ENCODE measurements at places on chromosomes 1 and 21.

DNA sequence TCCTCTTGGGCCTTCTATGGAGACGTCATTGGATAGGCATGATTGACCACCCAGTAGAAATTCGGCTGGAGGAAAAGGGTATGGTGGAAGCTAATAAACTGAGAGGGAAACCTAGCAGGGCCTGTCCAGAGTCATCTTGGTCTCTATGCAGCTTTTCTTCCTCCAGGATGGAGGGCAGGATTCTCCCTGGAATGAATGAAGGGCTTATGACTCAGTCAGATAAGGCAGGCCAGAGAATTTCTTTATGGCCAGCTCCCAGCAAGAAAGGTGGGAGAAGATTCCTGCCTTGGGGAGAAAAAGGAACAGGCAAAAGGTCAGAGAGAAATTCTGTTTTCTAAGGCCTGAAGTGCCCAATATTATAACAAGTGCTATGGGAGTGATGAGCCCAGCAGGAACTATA, 17.1 kb downstream of the FBLIM1 start:
- DNase-seq: no peak

GRCh38 chr1:172941945-172942344, 108.8 kb downstream of the TNFSF18 start:
- no peak for DNase-seq

GRCh38 chr1:172140072-172140471, 280.4 kb upstream of the C1orf105 start:
- DNase-seq: no peak

DNA sequence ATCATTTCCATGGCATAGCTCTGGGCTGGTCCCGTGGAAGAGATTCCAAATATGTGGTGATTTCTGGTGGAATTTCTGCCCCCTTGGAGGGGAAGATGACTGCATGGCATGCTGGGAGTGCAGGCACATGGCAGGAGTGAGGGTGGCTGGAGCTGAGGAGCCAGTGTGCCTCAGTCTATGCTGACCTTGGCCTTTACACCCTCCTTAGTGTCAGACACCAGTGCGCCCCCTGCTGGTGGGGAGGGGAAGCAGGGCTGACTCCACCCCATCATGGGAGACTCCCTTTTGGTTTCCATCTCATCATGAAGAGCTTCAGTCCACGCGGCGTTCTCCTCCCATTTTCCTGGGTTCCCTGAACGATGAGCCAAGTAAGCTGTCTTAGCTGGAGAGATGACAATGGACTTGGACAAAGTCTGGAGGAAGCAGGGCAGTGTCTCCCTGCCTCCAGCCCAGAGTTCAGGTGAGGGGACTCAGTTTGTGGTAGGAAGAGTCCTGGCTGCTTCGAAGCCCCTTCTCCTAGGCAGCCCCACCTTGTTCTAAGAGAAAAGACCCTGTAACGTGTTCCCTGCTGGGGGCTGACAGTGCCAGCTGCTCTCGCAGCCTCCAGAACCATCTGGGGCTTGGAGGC, 10.3 kb downstream of the ALX3 start:
- peak; percentile 70 for DNase-seq

GRCh38 chr1:160767395-160768294, 28.3 kb upstream of the LY9 start:
- peak; percentile 40 for DNase-seq

DNA sequence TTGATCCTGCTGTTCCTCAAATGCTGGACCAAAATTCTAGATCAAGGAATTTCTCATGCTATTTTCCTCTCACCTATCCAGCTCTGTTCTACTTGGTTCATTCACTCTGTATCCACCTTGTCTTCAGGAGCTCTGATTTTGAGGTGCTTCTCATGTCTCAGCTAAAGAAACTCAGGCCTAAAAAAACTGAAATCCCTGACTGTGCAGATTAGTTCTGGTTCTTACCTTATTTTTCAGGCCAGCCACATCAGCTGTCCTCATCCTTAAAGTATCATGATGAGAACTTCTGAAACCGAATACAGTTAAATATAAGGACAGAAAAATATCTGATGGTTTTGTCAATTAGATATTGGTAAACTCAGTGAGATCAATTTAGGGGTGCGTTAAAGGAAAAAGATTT, 27.8 kb upstream of the DR1 start:
- DNase-seq: no peak

DNA sequence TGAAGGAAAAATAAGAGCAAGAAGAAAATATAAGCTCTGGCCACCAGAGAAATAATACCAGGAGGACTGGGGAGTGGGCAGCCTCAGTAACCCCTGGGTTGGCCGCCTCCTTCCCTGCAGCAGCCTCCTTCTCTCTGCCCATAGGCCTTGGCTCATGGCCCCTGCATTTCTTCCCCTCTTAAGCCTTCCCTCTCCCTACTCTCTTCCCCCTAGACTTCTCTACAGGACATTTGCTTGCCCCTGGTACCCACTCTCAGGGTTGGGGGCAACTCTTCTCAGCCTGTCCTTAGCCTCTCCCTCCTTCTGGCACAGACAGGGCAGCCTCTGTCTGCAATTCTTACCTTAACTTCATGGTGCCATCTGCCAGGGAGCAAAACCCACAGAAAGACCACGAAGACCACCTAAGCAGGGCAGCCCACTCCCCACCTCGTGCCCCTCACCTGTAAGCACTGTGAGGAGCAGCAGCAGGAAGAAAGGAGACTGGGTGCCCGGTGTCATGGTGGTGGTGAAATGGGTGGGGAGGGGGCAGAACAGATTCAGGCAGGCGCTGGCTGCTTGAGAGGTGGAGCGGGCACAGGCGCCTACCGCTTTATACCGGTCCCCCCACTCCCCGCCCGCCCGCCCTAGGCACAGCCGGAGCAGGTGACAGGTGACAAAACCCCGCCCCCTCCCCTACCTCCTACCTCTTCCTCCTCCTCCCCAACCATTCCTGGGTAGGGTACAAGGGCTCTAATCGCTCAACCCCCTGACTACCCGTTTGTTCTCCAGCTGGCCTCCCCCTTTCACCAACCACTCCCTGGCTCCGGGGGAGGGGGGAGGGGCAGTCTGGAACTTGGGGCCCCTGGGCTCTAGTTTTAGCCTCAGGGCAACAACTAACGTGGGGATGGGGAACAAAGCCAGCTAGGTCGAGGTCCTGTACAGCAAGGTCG, 15.1 kb downstream of the THBS3 start:
- peak; percentile 77 for DNase-seq

GRCh38 chr1:85579622-85580021, 939 bp upstream of the CCN1 start:
- no peak for DNase-seq

DNA sequence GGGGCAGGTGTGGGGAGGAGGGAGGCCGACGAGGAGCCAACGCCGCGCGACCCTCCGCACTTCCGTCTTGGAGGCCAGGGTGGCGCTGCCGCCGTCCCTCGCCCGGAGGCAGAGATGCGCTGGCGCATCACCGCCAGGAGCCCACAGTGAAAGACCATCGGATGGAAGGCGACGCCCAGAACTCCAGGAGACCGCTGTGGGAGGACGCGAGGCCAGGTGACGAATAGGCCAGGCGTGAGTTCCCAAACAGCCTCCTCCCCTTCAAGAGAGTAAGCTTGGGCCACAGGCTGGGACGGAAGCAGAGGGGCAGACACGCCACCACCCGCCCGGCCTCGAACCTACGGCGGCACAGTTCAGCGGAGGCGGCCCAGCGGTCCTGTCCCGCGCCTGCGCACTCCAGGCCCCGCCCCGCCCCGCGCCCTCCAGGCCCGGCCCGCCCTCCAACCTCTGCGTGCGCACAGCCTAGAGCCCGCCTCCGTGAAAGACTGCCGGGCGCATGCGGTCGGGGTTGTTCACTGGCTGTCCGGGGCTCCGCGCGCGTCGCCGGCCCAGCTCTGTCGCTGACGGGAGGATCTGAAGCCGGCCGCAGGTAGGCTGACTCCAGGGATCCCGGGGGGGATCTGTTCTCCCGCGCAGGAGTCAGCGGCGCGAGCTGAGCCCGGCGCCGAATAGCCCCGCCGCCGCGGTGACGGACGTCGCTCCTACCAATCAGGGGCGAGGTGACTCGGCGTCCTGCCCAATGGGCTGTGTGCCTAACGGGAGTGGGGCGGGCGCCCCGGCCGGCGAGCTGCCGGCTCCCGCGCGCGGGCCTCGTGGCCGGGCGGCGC, at the start of gene CTPS1:
Gene CTPS1, plus strand, starts transcription at position 456 of the 827 bp plus-strand sequence. CDS start 3,595 bp downstream, outside the sequence.
- peak; percentile 96 for DNase-seq

DNA sequence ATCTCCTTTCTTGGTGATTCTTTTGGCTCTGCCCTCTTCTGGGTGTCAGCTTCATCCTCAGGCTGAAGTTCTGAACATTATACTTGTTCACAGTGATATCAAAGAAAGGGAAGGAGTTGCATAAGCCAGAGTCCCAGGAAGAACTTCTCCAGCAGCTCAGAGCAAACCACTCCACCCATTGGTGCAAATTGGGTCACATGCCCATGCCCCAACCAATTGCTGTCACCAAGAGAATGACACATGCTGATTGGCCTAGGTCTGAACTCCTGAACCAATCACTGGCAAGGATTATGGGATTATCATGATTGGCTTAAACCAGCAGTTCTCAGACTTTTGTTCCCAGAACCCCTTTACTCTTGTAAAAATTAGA, 256.5 kb upstream of the TMEM51 start:
- DNase-seq: no peak

DNA sequence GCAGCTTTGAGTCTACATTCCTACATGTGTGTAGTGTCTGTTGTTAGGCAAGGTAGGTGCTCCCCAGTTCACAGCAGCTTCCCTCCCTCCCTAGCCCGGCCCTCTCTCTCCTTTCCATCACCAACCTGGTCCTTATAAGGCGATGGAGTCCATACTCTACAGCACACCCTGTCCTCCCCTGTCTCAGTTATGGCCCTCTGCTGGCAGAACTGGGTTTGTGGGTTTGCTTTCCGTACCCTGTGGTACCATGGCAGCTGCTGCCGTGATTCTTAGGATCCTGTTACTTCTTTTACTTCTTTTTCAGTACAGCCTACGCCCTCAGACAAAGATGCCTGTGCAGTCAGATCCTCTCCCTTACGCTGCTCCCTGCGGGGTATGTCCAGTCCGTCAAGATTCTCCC, 31.7 kb downstream of the AK5 start:
- peak; percentile 39 for DNase-seq

DNA sequence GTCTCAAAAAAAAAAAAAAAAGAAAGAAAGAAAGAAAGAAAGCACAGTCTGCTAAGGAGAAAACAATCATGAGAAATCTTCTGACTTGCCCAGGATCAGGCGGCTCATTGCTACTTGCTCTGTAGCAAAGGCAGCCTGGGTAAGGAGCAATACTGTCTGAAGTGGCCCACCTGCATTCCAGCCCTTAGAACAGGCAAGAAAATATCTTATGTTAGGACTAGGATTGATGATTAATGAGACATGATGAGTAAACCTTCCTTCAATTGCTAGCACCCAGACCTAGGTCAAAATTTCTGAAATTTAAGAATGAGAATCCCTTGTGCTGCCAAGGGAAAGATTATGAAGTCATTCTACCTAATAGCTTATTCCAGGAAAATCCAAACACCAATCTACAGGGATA, 140.8 kb downstream of the DSCAM start:
- DNase-seq: no peak

- DNase-seq: no peak
These were observed 1.1 kb upstream of the PCP4 start for GRCh38 chr21:39866093-39866492.

DNA sequence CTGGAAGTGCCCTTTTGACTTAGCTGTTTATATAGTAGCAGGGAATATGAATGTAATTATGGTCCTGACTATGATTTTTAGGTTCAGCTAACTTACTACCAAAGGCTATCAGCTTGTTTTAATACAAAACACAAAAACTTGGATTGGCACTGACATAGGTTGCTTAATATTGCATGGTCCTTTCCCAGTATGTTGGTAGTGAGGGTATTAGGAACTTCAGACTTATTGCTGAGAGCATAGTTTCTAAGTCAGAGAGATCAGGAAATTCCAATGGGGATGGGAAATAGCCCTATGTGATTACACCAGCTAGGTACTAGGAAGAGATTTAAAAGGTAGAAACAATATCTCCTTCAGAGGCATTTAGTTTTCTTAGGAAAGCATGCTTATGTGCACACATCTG, 7.7 kb downstream of the ARID1A start:
- no peak for DNase-seq

GRCh38 chr1:244226435-244226834, 175.4 kb downstream of the ZBTB18 start:
- DNase-seq: no peak

DNA sequence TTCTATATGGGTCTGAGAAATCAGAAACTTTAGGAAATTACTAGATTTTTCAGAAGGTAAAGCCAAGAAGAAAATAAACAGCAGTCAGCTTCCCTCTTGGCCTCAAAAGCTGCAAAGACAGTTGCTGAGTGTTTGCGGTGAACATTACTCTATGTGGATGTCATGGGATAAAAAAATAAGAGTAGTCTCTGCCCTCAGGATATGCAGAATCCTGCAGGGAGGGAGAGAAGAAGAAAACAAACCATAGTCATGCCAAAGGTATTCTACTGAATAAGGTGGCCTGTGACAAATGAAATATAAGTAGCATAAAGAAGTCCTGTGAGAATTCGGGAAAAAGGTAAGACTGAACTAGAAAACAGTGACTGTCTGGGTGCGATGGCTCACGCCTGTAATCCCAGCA, 19.0 kb downstream of the YARS1 start:
- no peak for DNase-seq

DNA sequence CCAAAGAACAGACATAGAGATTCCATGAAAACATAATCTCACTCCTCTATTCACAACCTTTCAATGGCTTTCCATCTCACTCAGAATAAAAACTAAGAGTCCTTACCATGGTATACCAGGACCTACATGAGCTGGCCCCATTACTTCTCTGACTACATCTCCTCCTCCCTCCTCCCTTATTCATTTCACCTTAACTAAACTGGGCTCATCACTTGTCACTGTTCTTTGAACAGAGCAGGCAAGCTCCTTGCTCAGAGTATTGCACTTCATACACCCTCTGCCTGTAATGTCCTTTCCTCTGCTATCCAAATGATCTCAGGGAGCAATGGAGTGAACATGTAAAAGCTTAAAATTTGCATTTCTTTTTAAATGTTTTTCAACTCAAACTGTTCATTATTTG, 142.0 kb downstream of the MRPL39 start:
- no peak for DNase-seq

- no peak for DNase-seq
These were observed 92.8 kb downstream of the SEC16B start for GRCh38 chr1:177877086-177877485.

- no peak for DNase-seq
These were observed 805.6 kb upstream of the CXADR start for GRCh38 chr21:16707274-16707673.

DNA sequence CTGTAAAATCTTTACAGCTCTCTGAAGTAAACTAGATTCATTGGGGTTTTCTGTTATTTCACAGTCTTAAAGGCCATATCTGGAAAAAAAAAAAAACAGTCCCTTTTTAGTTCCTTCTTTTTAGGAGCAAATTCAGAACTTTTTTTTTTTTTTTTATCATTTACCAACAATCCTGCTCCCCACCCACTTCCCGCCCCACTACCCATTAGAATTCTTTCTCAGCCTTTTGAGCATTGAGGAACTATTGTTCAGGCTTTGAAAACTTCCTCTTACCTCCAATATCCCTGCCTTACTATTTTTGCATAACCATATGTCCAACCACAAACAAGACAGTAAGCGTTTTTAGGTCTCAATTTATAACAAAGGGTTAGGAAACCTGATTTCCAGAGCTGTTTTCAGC, 330.1 kb downstream of the PLPP3 start:
- DNase-seq: no peak

GRCh38 chr1:170881268-170882265, 53.8 kb upstream of the MROH9 start:
- DNase-seq: no peak
